Immature natural killer cell (primary cell): ENCODE measurements at places on chromosomes 7 and 10.

- no peak for DNase-seq
These were observed 5.7 kb downstream of the SEMA3A start for GRCh38 chr7:84188786-84189405.

GRCh38 chr10:80126876-80127275 is 5.7 kb upstream of the PLAC9 start:
- DNase-seq = no peak

- no peak for DNase-seq
These were observed 16.0 kb upstream of the GDI2 start for GRCh38 chr10:5829267-5829666.

DNA sequence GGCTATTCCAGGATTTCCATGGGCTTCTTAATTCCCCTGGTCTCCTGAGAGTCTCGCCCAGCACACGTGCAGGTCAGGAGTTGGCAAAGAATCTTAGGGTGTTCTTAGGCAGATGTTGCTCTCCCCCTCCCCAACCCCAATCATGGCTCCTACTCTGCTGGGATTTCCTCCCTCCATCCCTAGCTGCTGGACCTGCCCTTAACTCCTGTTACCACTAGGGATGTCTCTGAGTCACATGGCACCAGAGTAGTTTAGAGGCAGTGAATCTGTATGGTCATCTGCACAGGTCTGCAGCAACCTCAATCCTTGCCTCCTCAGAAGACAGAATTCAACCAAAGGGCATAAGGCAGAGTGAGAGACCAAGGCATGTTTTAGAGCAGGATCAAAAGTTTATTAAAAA is 51.8 kb upstream of the CHST3 start:
- no peak for DNase-seq

- no peak for DNase-seq
These were observed 122.8 kb downstream of the KAT6B start for GRCh38 chr10:74949034-74949832.

DNA sequence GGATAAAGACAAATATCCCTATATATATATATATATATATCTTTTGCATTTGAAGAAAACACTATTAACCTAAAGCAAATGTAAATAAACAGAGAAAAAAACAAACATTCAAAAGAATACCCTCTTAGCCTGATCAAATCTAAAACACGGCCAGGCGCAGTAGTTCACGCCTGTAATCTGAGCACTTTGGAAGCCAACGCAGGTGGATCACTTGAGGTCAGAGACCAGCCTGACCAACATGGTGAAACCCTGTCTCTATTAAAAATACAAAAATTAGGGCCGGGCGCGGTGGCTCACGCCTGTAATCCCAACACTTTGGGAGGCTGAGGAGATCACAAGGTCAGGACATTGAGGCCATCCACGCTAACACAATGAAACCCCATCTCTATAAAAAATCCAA is 9.2 kb downstream of the ANXA7 start:
- DNase-seq = no peak

- DNase-seq = no peak
These were observed 51.0 kb upstream of the MSMB start for GRCh38 chr10:46096909-46097575.

DNA sequence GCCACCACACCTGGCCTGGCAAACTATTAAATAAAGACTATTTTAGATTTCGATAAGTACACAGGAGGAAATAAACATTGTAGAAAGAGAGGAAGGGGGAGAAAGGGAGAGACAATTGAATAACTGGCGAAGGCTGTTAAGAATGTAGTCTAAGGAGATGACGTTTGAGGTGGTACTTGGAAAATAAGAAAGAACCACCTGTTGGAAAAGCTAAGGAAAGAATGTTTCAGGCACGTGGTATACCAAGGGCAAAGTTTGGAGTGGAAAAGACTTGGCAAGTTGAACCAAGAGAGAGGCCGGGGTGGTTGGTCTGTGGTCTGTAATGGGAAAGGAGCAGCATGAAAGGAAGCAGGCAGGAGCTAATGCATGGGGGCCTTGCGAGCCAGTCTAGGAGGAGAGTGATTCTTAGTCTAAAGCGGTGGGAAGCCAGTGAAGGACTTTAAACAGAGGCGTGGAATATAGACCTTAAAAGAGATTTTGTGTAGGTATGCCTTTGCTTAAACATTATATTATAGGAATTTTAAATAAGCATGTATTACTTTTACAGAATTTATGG is 9.4 kb downstream of the ING3 start:
- DNase-seq = no peak

DNA sequence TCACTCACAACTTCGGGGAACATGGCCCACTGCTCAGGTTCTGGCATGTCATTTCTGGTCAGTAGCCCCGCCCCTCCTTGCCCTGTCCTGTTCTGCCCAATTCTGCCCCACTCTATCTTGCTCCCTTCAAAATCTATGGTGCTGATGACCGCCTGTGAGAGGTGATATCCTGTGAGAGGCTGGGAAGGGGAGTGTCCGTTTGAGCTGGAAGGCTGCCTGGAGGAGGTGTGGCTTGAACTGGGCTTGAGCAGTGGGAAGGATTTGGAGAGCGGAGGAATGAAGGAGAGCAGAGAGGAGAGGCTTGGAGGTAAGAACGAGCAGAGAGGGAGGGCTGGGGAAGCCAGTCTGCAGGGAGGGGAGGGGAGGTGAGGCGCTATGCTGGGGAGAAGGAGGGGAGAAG is 145.3 kb downstream of the RPS24 start:
- no peak for DNase-seq
